IPS DF 6.9 (cell line): ENCODE measurements at places on chromosomes 3 and 15.
A peak's percentile ranks its signal among the peaks of the same experiment; 100 is the strongest.

DNA sequence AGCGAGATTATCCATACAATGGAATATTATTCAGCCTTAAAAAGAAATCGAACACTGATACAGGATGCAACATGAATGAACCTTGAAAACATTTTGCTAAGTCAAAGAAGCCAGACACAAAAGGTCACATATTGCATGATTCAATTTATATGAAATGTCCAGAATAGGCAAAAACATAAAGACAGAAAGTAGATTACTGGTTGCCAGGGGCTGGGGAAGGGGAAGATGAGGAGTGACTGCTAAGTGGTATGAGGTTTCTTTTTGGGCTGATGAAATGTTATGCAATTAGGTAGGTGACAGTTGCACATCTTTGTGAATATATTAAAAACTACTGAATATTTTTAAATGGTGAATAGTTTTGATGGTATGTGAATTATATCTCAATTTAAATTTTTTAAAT lies 38.3 kb downstream of the LRRFIP2 start:
- H3K27ac ChIP-seq, result no peak overlapping the region
- H3K36me3 ChIP-seq, result no peaks in the 10 kb centered on the region
- DNase-seq, result no peak
- no peaks in the 10 kb centered on the region for H3K4me1 ChIP-seq

DNA sequence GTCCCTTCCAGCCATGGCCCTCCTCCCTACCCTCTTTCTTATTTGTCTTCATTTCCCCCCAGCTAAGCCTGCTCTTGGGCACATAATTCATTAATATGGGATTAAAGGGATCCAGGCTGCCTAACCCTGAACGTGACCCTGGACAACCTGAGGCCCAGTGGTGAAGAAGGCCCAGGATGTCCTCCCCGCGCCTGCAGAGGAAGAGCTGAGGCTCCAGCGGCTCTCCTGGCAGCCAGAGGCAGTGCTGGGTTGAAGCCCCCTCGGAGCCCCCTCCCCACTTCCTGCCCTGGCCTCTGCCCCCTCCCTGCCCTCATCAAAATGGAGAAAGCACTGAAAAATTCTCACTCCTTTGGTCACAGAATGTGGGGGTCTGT lies 96.5 kb upstream of the ATP2B2 start:
- no peaks in the 10 kb centered on the region for H3K36me3 ChIP-seq
- no peaks in the 10 kb centered on the region for H3K4me1 ChIP-seq
- no peaks in the 10 kb centered on the region for H3K27me3 ChIP-seq
- no peak for DNase-seq
- H3K27ac ChIP-seq, result no peak overlapping the region

DNA sequence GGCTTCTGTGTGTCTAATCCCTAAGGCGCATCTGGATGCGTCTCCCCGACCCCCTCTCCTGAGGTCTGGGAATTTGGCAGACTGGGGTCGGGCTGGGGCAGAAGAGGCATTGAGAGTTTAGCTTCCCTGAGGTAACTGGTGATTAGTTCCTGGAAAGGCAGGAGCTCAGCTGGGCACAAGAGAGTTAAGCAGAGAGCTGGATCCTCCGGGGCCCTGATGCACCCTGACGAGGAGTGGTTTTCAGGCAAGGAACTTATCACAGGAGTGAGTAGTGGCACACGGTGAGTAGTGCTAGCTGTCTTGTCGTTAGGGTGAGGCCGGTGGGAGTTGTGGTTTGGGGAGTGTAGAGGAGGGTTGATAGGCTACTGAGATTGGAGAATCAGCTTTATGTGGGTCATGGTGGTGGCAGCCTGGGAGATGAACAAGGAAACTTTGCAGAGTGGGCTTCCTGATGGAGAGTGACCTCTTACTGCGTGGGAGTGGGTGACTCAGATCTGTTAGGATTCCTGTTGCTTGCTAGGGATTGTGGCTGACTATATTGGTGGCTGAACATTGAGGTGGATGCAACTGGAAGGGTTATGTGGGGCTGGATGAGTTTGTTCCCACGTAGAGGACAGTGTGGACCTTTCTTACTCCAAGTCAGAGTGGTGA lies 897 bp downstream of the RAD54L2 start:
- peaks cover 3% of the 10 kb centered on the region; the same call in 1 of the 2 replicates for H3K36me3 ChIP-seq
- no peak for DNase-seq
- H3K27ac ChIP-seq, result no peak overlapping the region
- H3K4me1 ChIP-seq, result peaks cover 2% of the 10 kb centered on the region; the same call in 1 of the 2 replicates

DNA sequence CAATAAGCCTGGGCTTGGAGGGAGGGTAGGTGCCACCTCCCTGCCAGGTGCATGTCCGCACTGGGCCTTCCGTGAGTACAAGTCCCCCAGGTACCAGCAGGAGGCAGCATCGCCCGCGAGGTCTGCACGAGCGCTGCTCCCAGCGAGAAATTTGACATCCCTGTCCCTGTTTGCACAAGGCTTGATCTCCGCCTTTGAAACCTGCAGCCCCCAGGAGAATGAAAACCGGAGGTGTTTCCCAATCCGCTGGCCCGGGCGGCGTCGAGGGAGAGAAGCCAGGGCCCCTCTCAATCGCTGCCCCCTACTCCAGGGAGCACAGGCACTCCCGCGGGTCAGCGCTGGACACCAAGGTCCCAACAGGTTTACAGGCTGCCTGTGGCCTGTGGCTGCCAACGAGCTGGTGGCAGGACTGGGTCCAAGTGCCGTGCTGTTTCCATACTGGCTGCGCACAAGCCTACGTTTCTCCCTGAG lies 961 bp downstream of the HAPLN3 start:
- no peak for DNase-seq
- H3K4me1 ChIP-seq, result peaks cover 2% of the 10 kb centered on the region; the same call in 1 of the 2 replicates
- no peaks in the 10 kb centered on the region for H3K27me3 ChIP-seq
- H3K27ac ChIP-seq, result no peak overlapping the region
- peak overlapping the region; percentile 54; the same call in 1 of the 2 replicates for H3K4me3 ChIP-seq
- peaks cover 7% of the 10 kb centered on the region for H3K36me3 ChIP-seq

- DNase-seq, result no peak
- peaks cover 5% of the 10 kb centered on the region for H3K4me1 ChIP-seq
- no peaks in the 10 kb centered on the region for H3K27me3 ChIP-seq
- peaks cover 14% of the 10 kb centered on the region for H3K36me3 ChIP-seq
- no peak overlapping the region for H3K4me3 ChIP-seq
Measured at GRCh38 chr15:63045465-63045840, 2.9 kb downstream of the TPM1 start.

DNA sequence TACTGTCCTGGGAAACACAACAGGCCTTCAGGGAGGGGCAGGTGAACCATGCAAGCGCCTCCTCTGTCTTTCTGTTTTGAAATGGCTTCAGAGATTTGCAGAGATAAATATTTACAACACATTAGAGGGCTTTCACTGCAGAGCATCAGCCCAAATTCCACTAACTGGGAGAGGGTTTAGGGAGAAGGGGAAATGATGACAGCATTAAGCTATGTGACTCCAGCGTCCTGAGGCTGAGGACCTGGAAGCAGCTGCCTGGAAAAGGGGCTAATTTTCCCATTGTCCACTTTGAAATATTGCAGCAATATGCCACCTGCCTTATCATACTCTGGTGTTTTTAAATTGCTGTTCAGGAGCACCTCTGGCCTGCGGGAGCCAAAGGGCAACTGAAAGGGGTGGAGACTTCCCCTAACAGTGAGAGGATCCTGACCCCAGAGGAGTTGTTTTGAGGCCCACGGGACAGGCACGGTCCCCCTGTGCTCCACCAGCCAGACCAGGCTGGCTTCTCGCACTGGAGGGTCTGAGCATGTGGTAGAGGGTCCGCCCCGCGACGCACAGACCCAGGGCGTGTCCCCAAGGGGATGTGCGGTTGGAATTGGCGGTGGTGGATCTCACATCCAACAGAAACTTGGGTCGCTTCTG lies 110.6 kb downstream of the XXYLT1 start:
- no peak for DNase-seq
- no peaks in the 10 kb centered on the region for H3K36me3 ChIP-seq
- no peak overlapping the region for H3K27ac ChIP-seq
- H3K4me3 ChIP-seq, result no peak overlapping the region
- peaks cover 3% of the 10 kb centered on the region; the same call in 1 of the 2 replicates for H3K4me1 ChIP-seq
